ENCODE measurements at places on chromosomes 1 and 21.
A peak's percentile ranks its signal among the peaks of the same experiment; 100 is the strongest.

DNA sequence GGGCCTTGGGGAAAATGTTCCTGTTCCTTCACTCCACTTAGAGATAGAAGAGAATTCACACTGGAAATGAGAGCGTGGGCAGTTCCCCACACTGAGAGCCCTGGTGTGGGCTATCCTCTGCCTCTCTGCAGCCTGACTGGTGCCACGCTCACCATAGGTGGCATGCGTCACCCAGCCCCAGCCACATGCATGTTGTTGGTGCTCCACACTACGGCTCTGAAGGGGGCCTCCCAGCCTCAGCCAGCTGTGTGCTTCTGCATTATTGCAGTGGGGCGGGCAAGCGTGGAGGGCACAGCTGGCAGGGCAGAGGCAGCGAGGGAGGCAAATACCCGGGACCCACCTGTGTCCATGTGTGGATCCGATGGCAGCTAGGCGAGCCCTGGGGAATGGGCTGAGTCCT lies 14.7 kb upstream of the RASSF5 start:
- DNase-seq, result no peak

- DNase-seq, result no peak
Measured at GRCh38 chr1:232296461-232296860, 333.5 kb downstream of the SIPA1L2 start.

DNA sequence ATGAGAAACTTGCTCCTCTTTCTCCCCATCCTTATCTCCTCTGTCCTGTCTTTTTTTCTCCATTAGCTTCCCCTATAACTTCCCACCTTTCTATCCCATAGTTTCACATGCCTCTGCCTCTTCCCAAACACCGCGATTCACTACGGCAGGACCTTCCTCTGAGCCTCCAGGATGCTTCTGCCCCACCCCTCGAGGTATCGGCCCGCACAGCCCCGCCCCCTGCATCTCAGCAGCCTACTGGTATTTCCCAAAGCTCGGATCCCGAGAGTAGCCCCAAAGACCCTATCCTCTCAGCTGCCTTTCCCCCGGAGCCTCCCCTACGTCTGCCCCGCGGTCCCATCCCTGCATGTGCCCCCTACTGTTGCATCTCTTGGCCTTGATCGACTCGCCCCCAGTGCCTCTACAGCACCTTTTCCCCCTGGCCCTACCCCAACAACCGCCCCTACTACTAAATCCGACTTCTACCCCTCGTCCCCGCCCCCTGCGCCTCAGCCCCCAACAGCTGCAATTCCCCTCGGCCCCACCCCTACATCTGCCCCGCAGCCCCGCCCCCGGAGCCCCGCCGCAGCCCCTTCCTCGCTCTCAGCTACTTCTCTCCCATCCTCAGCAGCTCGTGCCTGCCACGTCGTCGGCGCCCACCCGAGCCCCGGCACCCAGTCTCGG lies 512 bp downstream of the PIAS3 start:
- DNase-seq, result no peak

DNA sequence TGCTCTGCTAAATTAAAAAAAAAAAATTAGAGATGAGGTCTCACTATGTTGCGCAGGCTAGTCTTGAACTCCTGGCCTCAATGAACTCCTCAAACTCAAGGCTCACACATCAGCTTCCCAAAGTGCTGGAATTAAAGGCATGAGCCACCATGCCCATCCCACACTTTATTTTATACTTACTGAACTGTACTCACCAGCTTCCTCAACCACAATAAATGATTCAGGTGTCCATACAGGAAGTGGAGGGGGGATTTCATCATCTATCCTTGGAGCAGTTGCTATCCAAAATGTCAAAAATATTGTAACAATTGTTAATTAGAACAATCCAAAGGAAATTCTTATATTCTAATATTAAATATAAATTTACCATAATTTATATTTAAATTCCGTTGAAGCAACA lies 22.4 kb upstream of the RSBN1 start:
- DNase-seq, result no peak

DNA sequence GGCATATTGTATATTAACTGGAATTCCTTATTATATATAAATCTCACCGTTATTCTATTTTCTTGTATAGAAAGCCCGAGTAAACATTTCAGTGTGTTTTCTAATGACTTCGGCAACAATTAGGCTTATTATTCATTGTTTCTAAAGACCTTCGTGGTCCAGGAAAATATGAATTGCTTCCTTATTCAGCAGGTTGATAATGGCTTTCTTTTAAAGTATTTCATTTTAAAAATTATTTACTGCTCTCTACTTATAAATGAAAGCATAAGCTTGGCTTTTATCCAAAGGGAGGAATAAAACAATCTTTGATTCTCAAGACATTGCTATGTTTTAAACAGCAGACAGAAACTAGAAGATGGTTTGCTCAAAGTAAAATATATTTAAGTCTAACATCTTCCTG lies 198.4 kb upstream of the RGS18 start:
- DNase-seq, result no peak

GRCh38 chr1:89659322-89660081 lies 26.6 kb downstream of the LRRC8C start:
- no peak for DNase-seq

DNA sequence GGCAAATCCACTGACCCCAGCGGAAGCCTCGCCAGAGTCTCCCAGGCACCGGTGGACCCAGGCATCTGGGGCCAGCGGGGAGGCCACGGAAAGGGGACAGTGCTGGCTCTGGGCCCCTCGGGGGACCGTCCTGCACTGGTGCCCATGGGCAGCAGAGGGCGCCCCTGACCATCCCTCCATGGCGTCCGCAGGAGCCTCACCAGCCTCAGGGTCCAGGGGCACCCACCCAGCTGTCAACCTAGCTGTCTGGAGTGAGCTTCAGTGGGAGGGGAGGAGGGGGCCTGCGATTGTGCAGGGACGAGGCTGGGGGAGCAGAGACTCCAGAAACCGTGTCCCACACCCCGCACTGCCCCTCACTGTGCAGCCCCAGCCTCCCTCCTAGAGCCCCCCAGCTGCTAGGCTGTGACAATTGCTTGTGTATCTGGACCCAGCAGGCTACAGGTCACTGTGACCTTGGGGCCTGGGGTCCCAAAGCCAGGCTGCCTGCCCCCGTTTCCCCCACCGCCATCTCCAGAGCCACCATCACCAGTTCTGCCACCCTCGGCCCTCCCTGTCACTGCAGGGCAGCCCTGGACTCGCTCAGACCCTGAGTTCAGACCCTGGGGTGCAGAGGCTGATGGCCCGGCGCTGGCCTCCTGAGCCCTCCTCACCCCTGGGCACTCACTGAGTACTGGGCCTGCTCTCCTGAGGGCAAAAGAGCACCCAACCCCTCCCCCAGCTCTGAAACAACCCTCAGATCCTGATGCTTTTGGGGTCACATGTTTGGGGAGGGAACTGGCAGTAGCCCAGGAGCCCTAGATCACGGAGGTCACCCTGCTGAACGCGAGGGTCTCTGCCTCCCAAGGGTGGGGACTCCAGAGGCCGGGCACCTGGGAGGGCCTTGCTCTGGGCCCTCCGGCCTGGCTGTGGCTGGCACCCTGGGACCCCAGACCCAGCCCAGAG lies 10.6 kb upstream of the COL6A1 start:
- peak; percentile 63 for DNase-seq

- no peak for DNase-seq
Measured at GRCh38 chr1:24052220-24052619, 59.7 kb downstream of the MYOM3 start.

DNA sequence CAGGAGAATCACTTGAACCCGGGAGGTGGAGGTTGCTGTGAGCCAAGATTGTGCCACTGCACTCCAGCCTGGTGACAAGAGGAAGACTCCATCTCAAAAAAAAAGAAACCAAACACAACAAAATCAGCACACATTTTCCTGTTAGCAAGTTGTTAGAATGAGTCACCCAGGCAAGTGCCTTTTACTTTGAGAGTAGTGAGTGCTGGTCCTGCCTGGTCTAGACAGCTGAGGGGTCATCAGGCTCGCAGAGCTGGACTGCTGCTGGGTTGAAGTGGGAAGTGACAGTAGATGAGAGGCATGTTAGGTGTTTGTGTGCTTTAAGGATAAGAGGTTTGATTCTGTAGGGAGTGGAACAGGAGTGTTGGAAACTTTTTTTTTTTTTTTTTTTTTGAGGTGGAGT lies 31.9 kb downstream of the GNPAT start:
- no peak for DNase-seq

GRCh38 chr1:109425391-109426280 lies 612 bp downstream of the PSMA5 start:
- DNase-seq, result no peak

- DNase-seq, result no peak
Measured at GRCh38 chr1:210626341-210626740, 297.6 kb downstream of the HHAT start.

- peak; percentile 79 for DNase-seq
Measured at GRCh38 chr1:153985941-153986761, at the start of gene RAB13. Gene RAB13, minus strand, starts transcription at chr1:153986339. Its CDS starts 103 bp downstream, at chr1:153986236.

- no peak for DNase-seq
Measured at GRCh38 chr1:186474208-186474607, 13.3 kb upstream of the PDC start.

DNA sequence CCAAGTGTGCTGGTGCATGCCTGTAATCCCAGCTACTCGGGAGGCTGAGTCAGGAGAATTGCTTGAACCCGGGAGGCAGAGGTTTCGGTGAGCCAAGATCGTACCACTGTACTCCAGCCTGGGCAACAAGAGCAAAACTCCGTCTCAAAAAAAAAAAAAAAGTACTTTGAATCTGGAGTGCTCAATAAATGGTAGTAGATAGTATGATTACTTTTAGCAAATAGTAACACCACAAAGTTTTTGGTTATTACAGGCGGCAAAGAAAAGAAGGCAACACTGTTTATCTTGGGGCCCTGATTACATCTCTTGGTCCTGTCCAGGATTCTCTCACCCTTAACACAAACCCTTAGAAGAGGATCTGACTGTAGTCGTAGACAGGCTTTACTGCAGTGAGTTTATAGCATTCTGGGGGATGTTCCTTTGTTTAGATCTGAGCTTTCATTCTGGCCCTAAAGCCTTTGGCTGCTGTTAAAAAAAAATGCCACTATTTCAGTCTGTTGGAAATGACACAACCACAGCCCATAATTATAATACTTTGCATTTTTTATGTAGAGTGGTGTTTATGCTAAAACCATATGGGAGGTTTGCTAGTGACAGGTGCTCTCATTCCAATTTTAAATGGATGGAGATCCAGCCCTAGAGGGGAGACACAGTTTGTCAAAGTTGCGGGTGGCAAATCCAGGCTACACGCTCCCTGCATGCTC lies 79.7 kb upstream of the SLC2A1 start:
- no peak for DNase-seq

DNA sequence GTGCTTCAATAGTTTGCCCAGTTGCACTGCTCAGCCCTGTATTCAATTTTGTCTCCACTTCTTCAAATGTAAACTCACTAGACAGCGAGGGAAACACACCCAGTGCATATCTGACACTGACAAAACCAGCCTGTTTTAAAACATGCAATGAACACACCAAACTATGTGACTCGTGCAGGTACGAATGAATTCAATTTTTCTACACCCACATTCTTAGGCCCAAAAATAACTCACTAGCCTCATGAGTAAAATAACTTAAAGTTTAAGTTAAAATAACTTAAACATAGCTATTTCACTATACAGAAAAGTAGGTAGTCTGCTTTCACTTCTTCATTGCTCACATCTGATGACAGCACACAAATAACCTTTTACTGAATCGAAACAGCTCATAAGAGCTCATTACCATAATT lies 21.1 kb downstream of the TTC13 start:
- no peak for DNase-seq

- DNase-seq, result no peak
Measured at GRCh38 chr1:246750752-246751151, 26.5 kb downstream of the SCCPDH start.

DNA sequence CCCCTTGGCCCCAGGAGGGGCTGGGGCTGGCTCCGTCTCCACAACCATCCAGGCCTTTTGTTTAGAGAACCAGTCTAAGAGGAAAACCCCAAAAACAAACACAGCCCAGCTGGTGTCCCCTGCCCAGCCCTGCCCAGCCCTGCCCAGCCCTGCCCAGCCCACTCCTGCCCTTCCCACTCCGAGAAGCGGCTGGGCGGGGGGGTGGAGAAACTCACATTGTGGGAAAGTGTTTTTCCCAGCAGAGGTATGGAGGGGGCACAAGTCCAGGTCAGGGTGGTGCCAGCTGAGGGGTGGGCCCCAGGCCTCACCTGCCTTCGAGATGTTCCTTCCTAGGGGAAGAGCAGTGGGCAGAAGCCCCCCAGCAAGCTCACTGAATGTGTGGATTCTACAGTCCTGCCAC lies 10.0 kb upstream of the FAM131C start:
- no peak for DNase-seq

DNA sequence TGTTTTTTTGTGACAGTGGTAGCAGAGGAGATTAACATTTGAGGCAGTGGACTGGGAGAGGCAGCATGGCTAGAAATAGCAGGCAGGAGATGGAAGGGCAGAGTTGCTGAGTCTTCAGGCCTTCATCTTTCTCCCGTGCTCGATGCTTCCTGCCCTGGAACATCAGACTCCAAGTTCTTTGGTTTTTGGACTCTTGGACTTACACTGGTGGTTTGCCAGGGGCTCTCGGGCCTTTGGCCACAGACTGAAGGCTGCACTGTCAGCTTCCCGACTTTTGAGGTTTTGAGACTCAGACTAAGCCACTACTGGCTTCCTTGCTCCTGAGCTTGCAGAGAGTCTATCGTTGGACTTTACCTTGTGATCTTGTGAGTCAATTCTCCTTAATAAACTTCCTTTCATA lies 24.2 kb upstream of the LEFTY2 start:
- DNase-seq, result no peak

DNA sequence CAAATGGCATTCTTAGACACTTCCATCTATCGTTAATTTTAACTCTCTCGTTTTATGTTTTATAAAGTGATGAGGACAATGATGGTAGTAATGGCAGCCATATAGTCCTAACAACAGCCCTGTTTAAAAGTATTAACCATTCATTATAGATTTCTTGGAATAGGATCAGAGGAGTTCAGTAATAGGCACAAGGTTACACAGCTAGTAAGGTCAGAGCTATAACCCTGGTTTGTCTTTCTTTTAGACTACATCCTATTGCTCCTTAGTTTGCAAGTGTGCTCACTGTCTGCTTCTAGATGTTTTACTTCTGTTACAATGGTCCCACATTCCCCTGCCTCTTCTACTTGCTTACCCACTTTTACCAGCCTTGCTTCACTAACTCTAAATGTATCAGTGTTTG lies 50.9 kb downstream of the TLCD4 start:
- DNase-seq, result no peak

DNA sequence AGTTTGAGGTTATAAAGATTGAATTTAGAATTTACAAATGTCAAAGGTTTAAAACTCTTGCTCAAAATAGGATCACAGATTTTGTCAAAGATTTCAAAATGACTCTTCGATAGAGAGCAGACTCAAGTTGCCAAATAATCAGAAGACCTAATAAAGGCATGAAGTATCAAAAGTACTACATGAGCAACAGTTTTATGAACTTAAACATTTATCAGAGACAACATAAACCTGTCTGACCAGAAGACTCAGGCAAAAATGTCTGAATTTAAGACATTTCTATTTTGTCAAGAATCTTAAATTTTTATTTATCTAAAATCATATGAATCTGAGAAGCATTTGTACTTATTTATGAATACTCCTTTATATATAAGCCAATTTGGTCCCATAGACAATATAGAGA lies 330.9 kb downstream of the PTPRU start:
- no peak for DNase-seq

DNA sequence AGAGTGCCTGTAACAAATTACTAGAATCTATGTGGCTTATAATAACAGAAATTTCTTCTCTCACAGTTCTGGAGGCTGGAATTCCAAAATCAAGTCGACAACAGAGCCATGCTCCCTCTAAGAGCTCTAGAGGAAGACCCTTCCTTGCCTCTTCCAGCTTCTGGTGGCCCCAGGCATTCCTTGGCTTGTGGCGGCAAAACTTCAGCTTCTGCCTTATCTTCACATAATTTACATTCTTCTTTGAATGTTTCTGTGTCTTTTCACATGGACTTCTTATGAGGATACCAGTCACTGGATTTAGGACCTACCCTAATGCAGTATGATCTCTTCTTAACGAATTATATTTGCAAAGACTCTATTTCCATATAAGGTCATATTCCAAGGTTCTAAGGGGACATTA lies 324.4 kb downstream of the PCP4 start:
- DNase-seq, result no peak
